Right lobe of liver (tissue), 6 donors: ENCODE measurements at places on chromosomes 16 and 17. TPM values are rescaled to one million over a fixed set of nuclear protein-coding genes. Genes with fewer than 3 reads are reported as not detected.
A peak's percentile ranks its signal among the peaks of the same experiment; 100 is the strongest.

The HSF4 gene
- 36.8 TPM for total RNA-seq

The MAF gene
- total RNA-seq = 33.1 TPM

GRCh38 chr16:69309316-69309715, 1.8 kb upstream of the VPS4A start:
- no peaks in the 10 kb centered on the region for H3K36me3 ChIP-seq
- H3K27me3 ChIP-seq = no peaks in the 10 kb centered on the region
- H3K4me3 ChIP-seq = no peak overlapping the region
- H3K27ac ChIP-seq = no peak overlapping the region

DNA sequence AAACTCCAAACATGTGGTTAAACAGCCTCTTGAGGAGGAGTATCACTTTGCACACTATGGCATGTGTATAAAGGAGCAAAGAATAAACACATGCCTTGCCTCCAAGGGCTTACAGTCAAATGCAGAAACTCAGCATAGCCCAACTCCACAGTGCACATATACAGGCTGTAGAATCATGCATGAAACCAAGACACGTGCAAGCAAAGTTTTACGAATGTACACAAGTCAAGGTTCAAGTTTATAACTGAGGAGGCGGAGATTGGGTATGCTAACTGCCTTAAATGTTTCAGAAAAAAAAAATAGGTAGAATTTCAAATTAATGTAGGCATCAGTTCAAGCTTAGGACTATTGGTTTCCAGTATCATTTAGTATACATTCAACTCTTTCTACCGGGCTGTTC, 321.1 kb downstream of the SOX9 start:
- no peak overlapping the region for H3K27ac ChIP-seq
- H3K27me3 ChIP-seq = no peaks in the 10 kb centered on the region
- no peak overlapping the region for H3K4me3 ChIP-seq
- H3K4me1 ChIP-seq = no peaks in the 10 kb centered on the region
- DNase-seq = no peak
- no peaks in the 10 kb centered on the region for H3K36me3 ChIP-seq

DNA sequence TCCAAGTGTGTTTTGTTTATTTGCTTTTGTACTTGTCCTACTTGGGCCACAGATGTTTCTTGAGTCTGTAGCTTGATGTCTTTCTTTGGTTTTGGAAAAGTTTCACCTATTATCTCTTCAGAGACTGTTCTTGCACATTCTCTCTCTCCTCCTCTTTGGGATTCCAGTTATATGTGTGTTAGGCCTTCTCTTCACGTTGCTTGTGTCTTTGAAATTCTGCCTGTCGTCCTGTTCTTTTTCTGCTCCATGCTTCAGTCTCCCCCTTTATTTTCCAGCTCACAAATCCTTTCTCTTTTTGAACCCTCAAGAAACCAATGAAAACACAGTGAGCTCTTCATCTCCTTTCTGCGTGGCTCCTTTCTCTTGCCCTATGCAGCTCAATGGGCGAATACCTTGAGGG, 7.9 kb downstream of the VPS35L start:
- no peaks in the 10 kb centered on the region for H3K4me1 ChIP-seq
- DNase-seq = no peak
- peaks cover 10% of the 10 kb centered on the region for H3K36me3 ChIP-seq

DNA sequence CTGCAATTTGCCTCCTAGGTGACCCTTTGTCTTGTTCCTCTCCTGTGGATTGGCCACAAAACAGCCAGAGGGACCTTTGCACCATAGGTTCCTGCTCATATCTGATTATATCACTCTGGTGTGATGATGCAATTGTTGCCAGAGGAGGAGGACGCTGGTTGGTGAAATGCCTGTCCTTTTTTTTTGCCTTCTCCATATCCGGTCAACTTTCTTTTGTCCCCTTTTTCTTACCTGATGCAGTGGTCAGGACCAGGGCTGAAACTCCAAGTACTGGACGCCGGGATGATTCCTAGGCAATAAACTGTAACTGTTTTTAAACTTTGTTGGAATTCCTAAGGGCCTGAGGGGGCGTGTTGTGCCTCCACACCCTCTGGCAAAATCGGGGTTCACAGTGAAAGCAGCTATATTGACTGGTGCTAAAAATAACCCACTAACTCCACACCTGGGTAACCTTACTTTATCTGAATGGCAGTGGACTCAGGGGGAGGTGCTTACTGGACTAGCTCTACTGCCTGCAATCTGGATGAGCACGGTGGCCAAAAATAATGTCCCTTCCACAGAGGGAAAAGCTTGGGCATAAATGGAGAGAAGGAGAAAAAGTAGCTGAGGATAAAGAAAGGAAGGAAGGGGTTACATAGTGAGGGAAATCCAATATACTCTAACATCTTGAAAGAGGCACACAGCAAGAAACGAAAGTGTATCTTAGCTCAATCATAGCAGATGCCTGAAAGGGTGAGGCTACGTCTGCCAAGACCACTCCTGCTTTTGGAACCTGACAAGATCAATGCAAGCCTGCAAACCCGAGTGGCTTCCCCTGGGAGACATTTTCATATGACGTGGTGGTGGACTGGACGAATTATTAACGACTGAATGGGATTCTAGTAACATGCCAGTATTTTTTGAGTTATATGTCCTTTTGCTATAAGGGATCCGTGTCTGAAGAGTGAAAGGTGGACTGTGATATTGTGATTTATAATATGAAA, 28.4 kb upstream of the ZNF423 start:
- peaks cover 27% of the 10 kb centered on the region for H3K4me1 ChIP-seq
- H3K4me3 ChIP-seq = peak overlapping the region; percentile 42
- peak; percentile 33 for DNase-seq
- no peaks in the 10 kb centered on the region for H3K27me3 ChIP-seq

DNA sequence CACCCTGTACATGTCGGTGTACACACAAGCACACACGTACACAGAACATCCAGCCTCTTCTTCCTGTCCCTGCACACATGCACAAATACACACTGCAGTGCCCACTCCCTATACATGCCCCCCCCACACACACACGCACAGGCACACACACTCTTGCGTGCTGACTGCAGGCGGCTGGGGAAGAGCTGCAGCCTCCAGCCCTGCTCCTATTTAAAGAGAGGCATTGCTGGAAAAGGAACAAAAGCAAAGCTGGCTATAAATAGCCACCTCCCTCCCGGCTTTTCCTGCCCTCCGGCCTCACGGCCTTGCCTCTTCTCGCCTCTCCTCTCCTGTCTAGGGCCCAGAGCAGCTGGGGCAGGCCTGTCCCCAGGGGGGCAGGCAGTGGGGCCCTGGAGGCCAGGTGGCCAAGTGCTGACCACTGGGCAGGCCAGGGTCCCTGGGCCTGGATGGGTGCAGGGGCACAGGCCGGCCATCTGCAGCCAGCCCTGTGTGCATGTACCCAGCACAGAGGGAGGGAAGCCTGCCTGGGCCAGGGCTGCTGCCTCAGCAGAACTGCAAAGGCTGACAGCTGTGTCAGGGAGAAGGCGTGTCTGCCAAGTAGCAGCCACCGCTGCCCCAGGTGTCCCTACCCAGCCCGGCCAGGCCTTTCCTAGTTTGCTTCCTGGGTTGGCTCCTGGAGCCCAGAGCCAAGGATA, 25.4 kb downstream of the RTN4RL1 start:
- no peaks in the 10 kb centered on the region for H3K27me3 ChIP-seq
- peak; percentile 72 for DNase-seq
- H3K27ac ChIP-seq = peak overlapping the region; percentile 37
- no peaks in the 10 kb centered on the region for H3K4me1 ChIP-seq
- H3K36me3 ChIP-seq = no peaks in the 10 kb centered on the region
- peak overlapping the region; percentile 19 for H3K4me3 ChIP-seq
